ENCODE measurements at places on chromosomes 1 and 21. TPM values are rescaled to one million over a fixed set of nuclear protein-coding genes. Genes with fewer than 3 reads are reported as not detected.

DNA sequence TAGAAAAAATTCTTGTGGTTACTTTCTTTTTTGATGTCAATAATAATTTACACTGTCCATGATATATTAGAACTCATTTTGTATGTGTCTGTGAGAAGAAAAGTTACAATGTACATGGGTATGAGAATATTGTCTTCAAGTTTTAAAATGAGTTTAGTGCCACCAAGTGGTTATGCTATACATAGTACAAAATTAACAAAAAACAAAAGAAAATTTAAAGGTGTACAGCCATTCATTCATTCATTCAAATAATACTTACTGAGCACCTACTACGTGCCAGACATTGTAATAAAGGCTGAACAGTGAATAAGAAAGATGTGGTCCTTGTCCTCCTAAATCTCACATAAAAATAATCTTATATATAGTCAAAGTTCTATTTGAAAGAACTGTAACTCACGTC is 27.7 kb downstream of the UCHL5 start:
- no peak overlapping the region for H3K4me3 ChIP-seq
- H3K27ac ChIP-seq: no peak overlapping the region
- H3K4me1 ChIP-seq: no peaks in the 10 kb centered on the region

GRCh38 chr1:219568733-219569132 is 44.2 kb downstream of the ZC3H11B start:
- H3K4me1 ChIP-seq: peaks cover 2% of the 10 kb centered on the region
- H3K4me3 ChIP-seq: no peak overlapping the region
- peaks cover 2% of the 10 kb centered on the region for H3K27me3 ChIP-seq

- peak overlapping the region; percentile 51 for H3K4me3 ChIP-seq
- no peaks in the 10 kb centered on the region for H3K27me3 ChIP-seq
- H3K4me1 ChIP-seq: peaks cover 3% of the 10 kb centered on the region
- peak overlapping the region; percentile 42 for H3K27ac ChIP-seq
- DNase-seq: no peak
Measured at GRCh38 chr1:202531472-202531811, 178.8 kb downstream of the SYT2 start.

GRCh38 chr21:30447056-30447455 is 7.0 kb downstream of the KRTAP15-1 start:
- H3K4me1 ChIP-seq: no peaks in the 10 kb centered on the region
- H3K27ac ChIP-seq: no peak overlapping the region
- no peak overlapping the region for H3K4me3 ChIP-seq
- H3K27me3 ChIP-seq: no peaks in the 10 kb centered on the region
- DNase-seq: no peak

DNA sequence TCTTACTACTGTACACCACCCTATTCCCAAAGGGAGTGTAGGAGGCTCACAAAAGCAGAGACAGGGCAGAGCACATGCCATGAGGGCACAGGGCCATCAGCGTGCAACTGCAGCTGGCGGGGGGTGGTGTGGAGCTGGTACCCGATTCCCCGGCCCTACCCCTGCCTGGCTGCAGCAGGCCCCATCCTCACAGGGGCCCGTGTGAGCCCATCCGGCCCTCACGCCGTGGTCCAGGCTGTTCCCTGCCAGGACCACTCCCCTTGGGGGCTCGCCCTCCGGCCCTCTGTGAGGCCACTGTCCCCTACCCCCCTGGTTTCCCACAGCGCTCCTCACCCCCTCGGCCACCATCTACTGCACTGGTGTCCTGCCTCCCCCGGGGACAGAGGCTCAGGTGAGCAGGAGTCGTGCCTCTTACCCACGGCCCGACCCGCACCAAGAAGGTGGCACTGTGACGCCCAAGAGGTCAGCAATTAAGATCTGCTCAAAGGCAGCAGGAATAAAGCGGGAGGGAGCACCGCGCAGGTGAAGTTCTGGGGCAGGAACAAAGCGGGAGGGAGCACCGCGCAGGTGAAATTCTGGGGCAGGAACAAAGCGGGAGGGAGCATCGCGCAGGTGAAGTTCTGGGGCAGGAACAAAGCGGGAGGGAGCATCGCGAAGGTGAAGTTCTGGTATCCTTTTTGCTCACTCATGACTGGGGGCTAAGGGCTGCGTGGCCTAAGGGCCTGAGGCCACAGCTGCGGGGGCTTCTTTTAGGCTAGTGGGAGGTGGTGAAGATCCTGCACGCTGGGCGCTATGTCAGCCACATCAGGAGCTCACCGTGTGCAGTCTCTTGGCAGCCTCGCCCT is 3.9 kb downstream of the POFUT2 start:
- H3K27ac ChIP-seq: no peak overlapping the region
- H3K4me3 ChIP-seq: no peak overlapping the region
- peaks cover 9% of the 10 kb centered on the region for H3K4me1 ChIP-seq
- H3K27me3 ChIP-seq: no peaks in the 10 kb centered on the region

- H3K4me1 ChIP-seq: peaks cover 34% of the 10 kb centered on the region
- DNase-seq: peak; percentile 99
- no peaks in the 10 kb centered on the region for H3K36me3 ChIP-seq
- H3K4me3 ChIP-seq: peak overlapping the region; percentile 90
- H3K27ac ChIP-seq: peak overlapping the region; percentile 65
- no peaks in the 10 kb centered on the region for H3K27me3 ChIP-seq
Measured at GRCh38 chr1:155000726-155001424, 1.7 kb upstream of the ZBTB7B start.

DNA sequence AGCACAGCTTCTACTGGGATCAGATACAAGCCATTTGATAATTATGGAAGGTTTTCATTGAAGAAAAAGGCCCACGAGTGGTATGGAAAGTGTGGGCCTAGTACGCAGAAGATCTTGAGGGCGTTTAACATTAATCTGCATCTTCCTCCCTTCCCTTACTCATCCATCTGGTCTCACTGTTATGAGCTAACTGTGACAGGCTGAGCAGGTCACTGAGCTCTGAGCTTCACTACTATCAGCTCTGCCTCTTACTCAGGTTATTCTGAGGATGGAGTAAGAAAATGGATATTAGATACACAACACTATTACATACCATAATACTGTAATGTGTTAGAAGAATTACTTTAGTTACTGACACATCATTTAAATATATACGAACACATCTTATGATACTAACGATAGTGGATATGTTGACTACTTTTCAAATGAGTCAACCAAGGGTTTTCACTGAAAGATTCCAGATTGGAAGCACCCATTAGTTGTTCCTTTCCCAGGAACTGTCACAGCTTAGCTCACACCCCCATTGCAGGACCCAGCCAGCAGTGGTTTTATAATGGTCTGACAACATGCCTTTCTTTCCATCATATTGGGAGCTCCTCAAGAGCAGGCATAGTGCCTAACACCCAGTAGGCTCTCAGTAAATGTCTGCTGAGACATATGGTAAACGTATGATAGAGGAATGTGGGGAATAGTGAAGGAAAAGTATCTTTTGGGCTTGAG is 97.8 kb upstream of the C8B start:
- no peak overlapping the region for H3K4me3 ChIP-seq
- no peak overlapping the region for H3K27ac ChIP-seq
- no peaks in the 10 kb centered on the region for H3K27me3 ChIP-seq

DNA sequence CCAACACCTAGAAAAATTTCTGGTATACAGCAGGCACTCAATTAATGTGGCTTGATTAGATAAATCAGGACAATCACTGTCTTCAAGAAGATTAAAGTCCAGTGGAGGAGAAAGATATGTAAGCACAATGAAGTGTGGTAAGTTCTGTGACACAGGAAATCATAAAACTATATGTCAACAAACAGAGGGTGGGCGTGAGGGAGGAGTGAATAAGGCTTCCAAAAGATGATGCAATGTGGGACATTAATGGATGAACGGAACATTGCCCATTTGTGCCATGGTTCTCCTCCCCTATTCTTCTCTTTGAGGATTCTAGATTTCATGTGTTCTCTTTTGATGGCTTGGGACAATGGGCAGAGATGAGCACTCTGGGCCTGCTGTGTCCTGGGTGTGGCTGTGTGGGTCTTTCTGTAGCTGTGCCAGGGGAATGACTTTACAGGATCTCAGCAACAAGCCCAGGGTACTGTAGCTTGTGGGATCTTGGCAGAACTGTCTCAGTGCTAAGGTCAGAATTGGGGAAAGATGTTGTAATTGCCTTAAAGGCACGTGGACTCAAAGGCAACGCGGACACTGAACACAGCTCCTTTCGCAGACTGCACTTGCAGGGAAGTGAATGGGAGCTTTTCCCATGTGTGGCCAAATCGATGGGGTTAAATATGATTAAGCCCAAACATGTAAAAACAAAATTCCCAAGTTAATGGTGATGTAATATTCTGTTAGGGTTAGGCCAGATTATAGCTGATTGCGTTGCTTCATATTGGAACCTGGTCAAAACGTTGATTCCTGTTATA is 366.9 kb downstream of the TGFB2 start:
- no peaks in the 10 kb centered on the region for H3K36me3 ChIP-seq
- no peaks in the 10 kb centered on the region for H3K27me3 ChIP-seq
- H3K4me3 ChIP-seq: no peak overlapping the region
- DNase-seq: peak; percentile 26

DNA sequence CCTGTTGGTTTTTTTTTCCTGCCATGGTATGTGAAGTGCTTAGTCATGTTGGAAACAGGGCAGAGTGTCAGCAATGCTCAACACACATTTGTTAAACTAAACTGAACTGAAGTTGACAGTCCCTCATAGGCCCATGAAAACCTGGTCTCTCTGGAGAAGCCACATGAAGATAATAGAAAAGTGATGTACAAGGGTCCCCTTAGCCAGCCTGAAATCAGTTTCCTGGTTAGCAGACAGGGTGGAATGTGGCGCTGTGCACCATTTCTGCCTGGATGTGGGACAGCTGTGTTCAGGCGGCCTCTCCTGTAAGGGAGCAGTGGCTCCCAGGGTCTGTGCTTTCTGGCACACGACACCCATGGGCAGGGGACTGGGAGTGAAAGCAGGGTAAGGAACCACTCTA is 9.9 kb upstream of the CHI3L1 start:
- peak; percentile 56 for DNase-seq
- no peak overlapping the region for H3K4me3 ChIP-seq
- H3K27ac ChIP-seq: peak overlapping the region; percentile 4
- peaks cover 54% of the 10 kb centered on the region for H3K4me1 ChIP-seq
- H3K27me3 ChIP-seq: no peaks in the 10 kb centered on the region

GRCh38 chr1:25090707-25091422 is 141.4 kb downstream of the SYF2 start:
- peaks cover 35% of the 10 kb centered on the region for H3K27me3 ChIP-seq
- H3K36me3 ChIP-seq: no peaks in the 10 kb centered on the region
- H3K4me3 ChIP-seq: no peak overlapping the region
- peak; percentile 89 for DNase-seq

DNA sequence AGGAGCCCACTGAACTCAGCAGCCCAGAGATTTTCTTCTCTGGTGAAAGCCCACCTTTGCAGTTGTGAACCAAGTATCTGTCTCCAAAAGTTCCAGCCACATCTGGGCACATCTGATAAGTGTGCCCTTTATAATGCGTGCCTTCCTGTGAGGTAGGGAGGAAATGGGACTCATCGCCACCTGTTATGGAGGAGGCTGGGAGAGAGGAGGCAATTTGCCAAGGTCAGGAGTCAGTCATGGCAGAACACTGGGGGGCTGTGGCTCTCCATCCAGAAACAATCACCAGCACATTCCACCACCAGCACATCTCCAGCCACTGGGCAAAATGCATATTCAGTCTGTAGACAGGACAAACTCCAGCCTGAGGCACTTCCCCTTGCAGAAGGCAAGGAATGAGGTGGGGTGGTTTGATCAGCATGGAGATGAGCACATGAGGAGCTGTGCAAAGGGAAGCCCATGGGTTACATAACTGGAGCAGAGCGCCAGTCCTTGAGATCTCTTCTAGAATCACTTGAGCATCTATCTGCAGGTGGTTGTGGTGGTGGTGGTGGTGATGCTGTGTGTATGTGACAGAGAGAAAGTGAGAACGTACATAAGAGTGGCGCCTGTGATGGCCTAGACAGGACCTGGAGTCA is 15.0 kb upstream of the LEMD1 start:
- H3K4me3 ChIP-seq: no peak overlapping the region
- no peak for DNase-seq
- H3K4me1 ChIP-seq: no peaks in the 10 kb centered on the region
- peaks cover 73% of the 10 kb centered on the region for H3K27me3 ChIP-seq

GRCh38 chr1:39525366-39526165 is 34.1 kb downstream of the BMP8A start:
- peaks cover 22% of the 10 kb centered on the region for H3K36me3 ChIP-seq
- peak; percentile 48 for DNase-seq
- H3K27me3 ChIP-seq: no peaks in the 10 kb centered on the region
- no peak overlapping the region for H3K4me3 ChIP-seq

- H3K4me1 ChIP-seq: no peaks in the 10 kb centered on the region
- no peak for DNase-seq
- no peaks in the 10 kb centered on the region for H3K27me3 ChIP-seq
- no peak overlapping the region for H3K27ac ChIP-seq
Measured at GRCh38 chr1:235425357-235425756, 58.1 kb downstream of the TBCE start.

DNA sequence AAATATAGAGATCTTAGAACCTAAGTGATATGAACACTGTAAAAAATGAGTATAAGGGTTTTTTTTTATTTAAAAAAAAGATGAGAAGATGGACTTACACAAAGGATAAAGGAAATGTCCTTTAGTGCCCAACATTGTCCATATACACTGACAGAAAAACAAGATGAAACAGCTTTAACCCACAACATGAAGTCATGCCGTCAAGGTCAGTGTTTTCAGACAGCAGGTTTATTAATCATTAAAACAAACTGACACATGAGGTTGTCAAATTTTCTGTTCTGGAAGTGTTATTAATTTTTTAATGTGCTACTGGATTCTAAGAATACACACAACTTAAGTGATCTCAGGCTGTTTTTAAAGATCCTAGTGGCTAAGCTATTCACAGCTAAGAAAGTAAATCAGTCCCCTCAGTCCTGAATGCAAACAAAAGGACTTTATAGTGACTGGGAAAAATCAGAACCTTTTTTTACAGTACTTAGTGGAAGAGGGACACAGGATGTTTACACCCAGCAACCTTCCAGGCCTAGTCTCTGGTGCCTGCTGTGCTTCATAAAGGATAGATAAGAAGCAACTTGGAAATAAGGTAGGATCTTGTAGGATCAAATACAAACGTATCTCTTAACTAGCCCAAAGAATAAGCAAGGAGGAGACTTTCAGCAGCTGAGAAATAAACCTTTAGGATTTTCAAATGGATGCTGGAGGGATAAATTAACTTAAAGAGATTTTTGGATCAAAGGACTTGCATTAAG is 21.9 kb upstream of the PKN2 start:
- H3K4me3 ChIP-seq: no peak overlapping the region
- H3K36me3 ChIP-seq: no peaks in the 10 kb centered on the region
- no peak overlapping the region for H3K27ac ChIP-seq
- H3K27me3 ChIP-seq: no peaks in the 10 kb centered on the region
- H3K4me1 ChIP-seq: peaks cover 4% of the 10 kb centered on the region

The ATF6 gene
- total RNA-seq: 28.6 TPM

The PKLR gene
- not detected for total RNA-seq

The SAMD11 gene
- 7.7 TPM for total RNA-seq

The UBE2G2 gene
- 75.3 TPM for total RNA-seq

The AADACL4 gene
- total RNA-seq: not detected

The RNU11 gene
- total RNA-seq: not detected

The RGS5 gene
- 1.8 TPM for total RNA-seq

The C4BPA gene
- not detected for total RNA-seq
